ENCODE measurements at places on chromosomes 12 and 14.

DNA sequence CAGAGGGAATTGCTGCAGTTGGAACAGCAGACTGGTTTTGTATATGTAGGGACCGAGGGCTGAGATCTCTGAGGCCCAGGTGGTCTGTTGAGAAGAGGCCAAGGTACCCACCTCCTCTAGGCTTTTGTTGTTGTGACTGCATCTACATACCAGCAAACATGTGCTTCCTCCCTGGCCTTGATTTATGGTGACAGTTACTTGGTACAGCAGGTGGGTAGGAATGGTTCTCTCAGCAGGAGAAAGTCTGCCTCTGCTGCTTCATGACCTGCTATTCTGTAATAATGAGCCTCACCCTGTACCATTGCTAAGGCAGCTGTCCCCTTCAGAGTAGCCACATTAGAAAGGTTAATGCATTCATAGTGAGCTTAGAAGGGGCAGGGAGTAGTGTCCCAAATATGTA lies 196.7 kb upstream of the PELI2 start:
- no peak for DNase-seq

- DNase-seq, result no peak
These were observed 63.1 kb downstream of the DRAM1 start for GRCh38 chr12:101940400-101940950.

DNA sequence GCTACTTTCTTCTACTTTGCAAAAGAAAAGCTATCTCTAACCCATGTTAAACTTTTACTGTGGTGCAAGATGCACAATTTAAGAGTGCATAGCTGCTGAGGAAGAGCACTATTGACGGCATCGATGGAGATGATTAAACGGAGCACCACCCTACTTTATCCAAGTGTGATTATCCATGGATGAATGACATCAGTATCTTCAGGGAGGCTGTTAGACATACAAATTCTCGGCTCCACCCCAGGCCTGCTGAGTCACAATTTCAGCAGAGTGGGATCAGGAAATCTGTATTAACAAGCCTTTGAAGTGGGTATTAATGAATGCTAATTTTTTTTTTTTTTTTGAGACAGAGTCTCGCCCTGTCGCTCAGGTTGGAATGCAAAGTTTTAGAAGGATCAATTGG lies 16.2 kb downstream of the SLC2A14 start:
- no peak for DNase-seq

DNA sequence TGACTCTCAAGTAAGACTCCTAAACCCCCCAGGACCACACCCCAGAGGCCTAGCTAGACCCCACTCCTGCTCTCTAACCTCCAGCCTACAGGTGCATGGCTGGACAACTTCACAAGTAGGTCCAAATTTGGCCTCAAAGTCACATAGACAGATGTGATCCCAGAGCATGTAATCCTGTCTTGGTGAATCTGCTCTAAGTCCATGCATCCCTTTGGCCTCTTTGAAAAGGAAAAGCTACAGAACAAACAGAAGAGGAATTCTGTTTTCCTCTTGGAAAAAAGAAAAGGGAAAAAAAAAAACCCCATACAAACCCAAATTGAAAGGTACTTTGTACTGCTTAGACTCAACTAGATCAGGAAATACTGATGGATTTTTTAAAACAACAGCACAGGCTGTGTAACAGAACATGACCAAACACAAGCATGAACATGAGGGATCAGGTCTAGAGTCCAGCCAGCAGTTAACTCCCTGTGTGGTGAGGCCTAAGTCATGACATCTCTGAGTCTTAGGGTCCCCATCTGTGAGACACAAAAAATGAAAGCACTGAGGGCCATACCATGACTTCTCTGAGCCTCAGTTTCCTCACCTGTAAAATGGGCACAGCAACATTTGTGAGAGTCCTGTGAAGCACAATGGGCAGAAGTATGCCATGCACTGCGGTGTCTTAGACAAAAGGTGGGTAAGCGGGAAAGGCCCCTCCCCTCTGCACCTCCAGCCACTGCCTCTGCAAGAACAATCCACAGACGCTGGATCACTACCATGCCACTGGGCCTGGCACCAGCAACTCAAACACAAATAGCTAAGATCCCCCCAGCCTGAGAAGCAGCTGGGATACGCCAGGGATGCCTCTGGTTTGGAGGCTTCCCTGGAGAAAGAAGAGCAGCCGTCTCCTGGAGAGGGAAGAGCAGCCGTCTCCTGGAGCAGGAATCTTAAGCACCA lies 9.9 kb downstream of the PITPNM2 start:
- DNase-seq, result no peak

- DNase-seq, result peak; percentile 27
These were observed 228.1 kb upstream of the AMIGO2 start for GRCh38 chr12:47307680-47308399.

- DNase-seq, result no peak
These were observed 1365.7 kb downstream of the AACS start for GRCh38 chr12:126430921-126431320.

GRCh38 chr12:5969974-5970690 lies 25.1 kb upstream of the ANO2 start:
- no peak for DNase-seq

DNA sequence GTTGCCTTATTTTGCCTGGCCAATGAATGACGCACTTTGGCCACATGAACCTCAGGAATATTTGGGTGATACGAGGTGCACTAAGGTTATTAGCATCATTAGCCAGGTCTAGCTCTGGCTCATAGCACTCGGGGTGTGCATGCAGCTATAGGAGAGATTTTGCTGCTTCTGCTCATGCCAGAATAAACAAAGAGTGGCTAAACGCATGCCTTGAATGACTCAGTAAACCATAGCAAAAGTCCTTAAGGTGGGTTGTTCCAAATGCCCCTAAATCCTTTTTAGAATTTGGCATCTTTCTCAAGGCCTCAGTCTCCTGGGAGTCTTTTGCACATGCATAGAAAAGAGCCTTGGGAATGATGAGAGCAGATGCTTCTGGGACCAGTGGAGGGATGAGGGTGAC lies 343.7 kb upstream of the FKBP4 start:
- DNase-seq, result peak; percentile 7

GRCh38 chr12:99224237-99224636 lies 423.3 kb upstream of the GARIN6 start:
- DNase-seq, result no peak

DNA sequence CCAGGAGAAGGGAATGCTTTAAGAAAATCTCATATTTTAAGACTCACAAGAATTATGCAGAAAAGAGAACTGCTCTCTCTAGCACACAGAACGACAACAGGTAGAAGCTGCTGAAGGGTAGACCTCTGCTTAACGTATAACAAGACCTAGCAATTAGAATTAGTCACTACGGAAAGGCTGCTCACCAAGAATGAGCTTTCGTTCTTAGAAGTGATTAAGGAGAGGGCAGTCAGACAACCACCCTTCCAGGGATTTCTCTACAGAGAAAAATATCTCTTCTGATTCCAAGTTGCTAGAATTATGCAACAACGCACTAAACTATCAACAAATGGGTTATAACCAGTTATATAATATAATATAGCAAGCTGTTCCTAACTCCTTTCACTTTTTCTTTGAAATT lies 18.6 kb downstream of the LRIG3 start:
- no peak for DNase-seq

GRCh38 chr12:57215668-57216013 lies 953 bp upstream of the NXPH4 start:
- no peak for DNase-seq

- DNase-seq, result no peak
These were observed 319.2 kb downstream of the PDZRN4 start for GRCh38 chr12:41507286-41507685.

- DNase-seq, result no peak
These were observed 235.5 kb downstream of the NELL2 start for GRCh38 chr12:44640427-44641190.

DNA sequence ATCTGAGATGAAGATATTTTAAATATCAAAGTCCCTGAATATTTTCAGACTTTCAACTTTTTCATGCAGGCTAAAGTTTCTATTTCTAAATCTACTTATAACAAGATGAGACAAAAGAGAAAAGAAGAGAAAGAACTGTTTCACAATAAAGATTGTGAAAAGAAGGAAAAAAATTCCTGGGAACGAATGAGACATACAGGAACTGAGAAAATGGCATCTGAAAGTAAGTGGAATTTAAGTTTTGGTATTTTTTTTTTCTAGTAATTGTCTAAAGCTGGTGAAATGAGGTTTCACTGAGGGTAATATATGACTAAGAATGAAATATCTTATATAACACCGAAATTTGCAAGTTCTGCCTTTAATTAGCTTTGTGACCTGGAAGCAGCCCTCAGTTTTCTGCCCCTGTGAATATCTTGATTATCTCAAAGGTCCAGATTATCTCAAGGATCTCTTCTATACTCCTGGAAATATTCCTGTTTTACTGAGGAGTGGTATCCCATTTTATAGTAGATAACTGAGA lies 55.7 kb upstream of the PRPF39 start:
- no peak for DNase-seq

DNA sequence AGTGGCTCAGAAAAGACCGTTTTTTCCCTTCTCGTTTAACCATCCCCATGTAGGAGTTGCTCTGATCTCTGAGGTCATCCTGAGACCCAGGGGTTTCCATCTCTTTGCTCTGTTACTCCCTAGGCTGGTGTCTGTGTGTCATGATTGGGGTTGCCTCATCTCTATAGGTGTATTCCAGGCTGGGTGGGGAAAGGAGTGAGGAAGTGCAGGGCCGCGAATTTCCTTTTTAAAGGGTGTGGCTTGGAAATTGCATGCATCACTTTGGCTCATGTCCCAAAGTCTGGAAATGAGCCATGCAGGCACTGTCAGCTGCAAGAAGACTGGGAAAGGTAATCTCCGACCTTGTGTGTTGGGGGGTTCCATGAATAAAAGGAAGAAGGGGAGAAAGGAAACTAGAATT lies 201.9 kb downstream of the AACS start:
- DNase-seq, result no peak

DNA sequence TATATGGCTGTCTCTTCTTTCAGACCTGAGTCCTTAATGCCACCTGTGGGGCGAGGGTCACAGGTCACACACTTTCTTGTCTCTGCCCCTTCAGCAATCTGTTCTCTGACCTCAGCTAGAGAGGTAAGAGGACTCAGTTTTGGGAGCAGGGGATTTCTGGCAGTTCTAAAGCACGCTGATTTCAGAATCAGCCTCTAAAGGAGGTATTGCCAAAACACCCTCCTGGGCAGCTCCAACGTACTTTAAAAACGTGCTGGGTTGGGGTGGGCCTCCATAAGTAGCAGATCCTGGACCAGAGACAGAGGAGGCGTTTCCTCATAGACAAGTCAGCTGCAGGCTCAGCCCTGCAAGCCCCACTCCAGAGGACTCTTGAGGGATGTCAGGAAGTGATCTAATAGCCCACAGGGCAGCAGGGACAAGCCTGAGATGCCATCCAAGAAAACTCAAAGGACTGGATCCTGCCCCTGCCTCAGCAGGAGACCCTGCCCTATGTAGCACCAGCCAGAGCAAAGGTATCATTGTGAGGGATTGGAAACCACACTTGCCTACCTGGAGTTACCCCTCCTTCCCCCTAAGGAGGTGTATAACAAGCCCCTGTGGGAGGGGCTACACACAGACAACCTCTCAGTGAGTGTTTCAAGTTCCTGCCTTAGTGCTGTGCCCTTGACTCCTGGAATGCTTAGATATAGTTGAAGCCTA lies 8.5 kb downstream of the CTDSP2 start:
- peak; percentile 31 for DNase-seq

GRCh38 chr14:59630288-59630963 lies 53.8 kb upstream of the CCDC175 start:
- DNase-seq, result no peak

DNA sequence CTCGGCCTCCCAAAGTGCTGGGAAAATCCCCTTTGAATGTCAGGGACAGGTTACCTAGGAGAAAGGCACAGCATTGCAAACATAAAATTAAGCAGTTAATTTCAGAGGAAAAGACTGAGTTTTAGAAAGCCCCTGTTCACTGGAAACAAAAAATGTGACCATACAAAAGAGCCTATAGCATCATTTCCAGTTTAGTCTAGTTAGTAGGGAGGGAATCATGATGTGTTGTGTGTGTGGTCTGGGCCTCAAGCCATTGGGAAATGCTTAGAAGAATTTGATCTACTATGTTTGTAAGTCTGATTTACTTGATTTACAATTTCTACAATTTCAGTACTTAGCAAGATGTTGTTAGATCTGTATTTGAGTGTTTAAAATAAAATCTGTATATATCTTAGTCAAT lies 47.1 kb upstream of the RERG start:
- DNase-seq, result no peak

- no peak for DNase-seq
These were observed at the start of gene CLEC2B for GRCh38 chr12:9869307-9870161. TSS of gene CLEC2B (minus strand) at chr12:9869354.

DNA sequence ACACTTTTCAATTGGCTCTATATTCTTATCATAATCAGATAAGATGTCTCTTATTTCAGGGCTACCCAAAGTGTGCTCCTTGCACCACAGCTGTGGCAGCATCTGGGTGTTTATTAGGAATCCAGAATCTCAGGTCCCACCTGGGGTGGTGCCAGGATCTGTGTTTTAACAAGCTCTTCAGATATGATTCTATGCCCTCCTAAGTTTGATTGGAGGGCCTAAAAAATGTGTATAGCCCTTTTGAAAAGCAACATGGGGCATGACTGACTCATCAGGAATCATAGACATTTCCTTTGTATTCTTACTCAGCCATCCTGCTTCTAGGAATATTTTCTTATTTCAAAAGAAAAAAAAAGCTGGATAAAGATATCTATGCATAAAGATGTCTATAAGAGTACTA lies 103.1 kb downstream of the HELB start:
- no peak for DNase-seq

- no peak for DNase-seq
These were observed 85.9 kb downstream of the TTC8 start for GRCh38 chr14:88910386-88910785.

- no peak for DNase-seq
These were observed 42.9 kb downstream of the BRAP start for GRCh38 chr12:111642681-111643426.

GRCh38 chr14:92740440-92740839 lies 8.0 kb downstream of the LGMN start:
- no peak for DNase-seq

DNA sequence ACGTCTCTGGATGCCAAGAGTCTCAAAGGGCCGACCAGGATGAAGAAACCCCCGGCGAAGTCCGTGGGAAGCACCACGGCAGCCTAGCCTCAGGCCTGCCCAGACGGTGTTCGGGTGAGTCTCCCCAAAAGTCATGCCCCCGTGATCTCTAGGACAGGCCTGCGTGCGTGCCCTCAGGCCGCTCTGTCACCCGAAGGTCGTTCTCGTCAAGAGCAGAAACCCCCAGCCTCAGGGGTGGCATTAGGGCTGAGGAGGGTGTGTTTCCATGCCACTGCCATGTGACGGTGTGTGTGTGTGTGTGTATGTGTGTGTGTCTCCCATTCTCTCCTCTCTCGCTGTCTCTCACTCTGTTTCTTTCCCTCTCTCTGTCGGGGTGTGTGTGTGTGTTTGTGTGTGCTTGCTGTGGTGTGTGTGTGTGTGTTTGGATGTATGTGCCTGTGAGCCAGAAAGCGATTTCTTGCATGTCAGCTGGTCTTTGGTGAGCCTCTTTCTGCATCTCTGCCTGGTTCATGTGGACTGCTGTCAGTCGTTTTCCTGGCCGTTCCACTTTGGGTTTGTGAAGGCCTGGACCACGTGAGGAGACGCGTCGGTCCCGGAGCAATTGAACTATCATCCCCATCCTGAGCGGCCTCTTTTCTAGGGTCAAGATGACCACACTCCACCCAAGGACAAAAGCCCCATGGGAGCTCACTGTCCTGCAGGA lies 772.5 kb upstream of the ALG10B start:
- no peak for DNase-seq

GRCh38 chr12:86698641-86698980 lies 442.4 kb upstream of the MGAT4C start:
- peak; percentile 4 for DNase-seq

- DNase-seq, result no peak
These were observed 225.2 kb downstream of the FUT8 start for GRCh38 chr14:65637780-65638179.
